ENCODE measurements at places on chromosomes 7 and 10.
A peak's percentile ranks its signal among the peaks of the same experiment; 100 is the strongest.

DNA sequence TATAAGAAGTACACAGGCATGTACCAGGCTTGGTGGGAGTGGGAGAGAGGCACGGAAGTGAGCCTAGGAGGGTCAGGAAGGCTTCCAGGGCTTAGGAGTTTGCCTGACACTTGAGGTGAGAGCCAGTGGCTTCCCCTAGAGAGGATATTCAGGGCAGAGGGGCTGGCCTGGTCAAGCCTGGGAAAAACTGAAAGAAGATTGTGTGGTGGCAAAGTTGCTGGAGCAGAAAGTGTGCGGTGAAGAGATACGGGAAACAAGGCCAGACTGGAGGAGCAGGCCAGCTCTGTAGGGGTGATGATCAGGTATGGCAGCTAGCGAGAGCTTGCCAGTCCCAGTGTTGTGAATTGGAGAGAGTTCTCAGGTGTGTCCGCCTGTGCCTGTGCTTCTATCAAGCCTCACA is 129.9 kb downstream of the CCNY start:
- no peaks in the 10 kb centered on the region for H3K36me3 ChIP-seq
- no peaks in the 10 kb centered on the region for H3K27me3 ChIP-seq
- no peaks in the 10 kb centered on the region for H3K4me1 ChIP-seq
- H3K4me3 ChIP-seq, result no peak overlapping the region
- no peak for DNase-seq

- no peaks in the 10 kb centered on the region for H3K27me3 ChIP-seq
- DNase-seq, result peak; percentile 53
- H3K4me1 ChIP-seq, result no peaks in the 10 kb centered on the region
- H3K27ac ChIP-seq, result no peak overlapping the region
- no peaks in the 10 kb centered on the region for H3K36me3 ChIP-seq
Observed at GRCh38 chr7:87128861-87129267, 23.4 kb upstream of the DMTF1 start.

GRCh38 chr10:112098682-112099081 is 84.9 kb downstream of the GPAM start:
- H3K27ac ChIP-seq, result no peak overlapping the region
- H3K36me3 ChIP-seq, result no peaks in the 10 kb centered on the region
- DNase-seq, result no peak
- H3K4me3 ChIP-seq, result no peak overlapping the region
- H3K27me3 ChIP-seq, result no peaks in the 10 kb centered on the region
- no peaks in the 10 kb centered on the region for H3K4me1 ChIP-seq

GRCh38 chr7:130195396-130195795 is 9.8 kb downstream of the TMEM209 start:
- H3K4me3 ChIP-seq, result no peak overlapping the region
- H3K4me1 ChIP-seq, result no peaks in the 10 kb centered on the region
- no peak overlapping the region for H3K27ac ChIP-seq
- H3K36me3 ChIP-seq, result peaks cover 29% of the 10 kb centered on the region

DNA sequence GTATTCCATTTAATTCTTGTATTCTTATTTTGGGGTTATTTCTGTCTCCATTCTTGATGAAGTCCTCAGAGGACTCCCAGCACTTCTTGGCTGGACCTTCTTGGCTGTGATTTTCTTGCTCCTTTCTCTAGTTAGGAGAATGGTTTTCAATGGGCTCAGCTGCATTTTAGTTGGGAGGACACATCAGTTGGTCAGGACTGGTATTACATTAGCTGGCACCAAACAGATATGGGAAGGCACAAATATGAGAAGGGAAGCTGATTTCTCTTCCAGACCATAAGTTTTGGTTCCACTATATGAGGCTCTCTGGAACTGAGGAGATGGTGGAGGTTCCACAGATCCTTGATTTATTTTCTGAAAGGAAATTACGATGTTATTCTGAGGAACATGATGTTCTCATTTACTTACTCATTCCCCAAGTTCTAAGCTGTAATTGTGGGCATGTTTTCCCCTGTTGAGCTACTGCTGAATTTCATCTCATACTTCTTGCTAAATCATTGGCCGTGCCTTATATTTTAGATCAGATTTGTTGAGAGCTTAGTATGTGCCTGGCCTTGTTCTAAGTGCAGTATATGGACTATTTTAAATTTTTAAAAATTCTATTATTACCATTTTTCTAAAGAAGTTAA is 261.0 kb downstream of the THSD7A start:
- H3K4me1 ChIP-seq, result no peaks in the 10 kb centered on the region
- no peak overlapping the region for H3K27ac ChIP-seq
- DNase-seq, result no peak
- H3K27me3 ChIP-seq, result no peaks in the 10 kb centered on the region
- no peaks in the 10 kb centered on the region for H3K36me3 ChIP-seq
